ENCODE measurements at places on chromosomes 6 and 20.

GRCh38 chr20:36084897-36085613 is 69.5 kb upstream of the EPB41L1 start:
- DNase-seq, result no peak

GRCh38 chr6:52707963-52708680 is 37.2 kb downstream of the TMEM14A start:
- no peak for DNase-seq

GRCh38 chr6:87088076-87088475 is 6.8 kb downstream of the CGA start:
- DNase-seq, result no peak

DNA sequence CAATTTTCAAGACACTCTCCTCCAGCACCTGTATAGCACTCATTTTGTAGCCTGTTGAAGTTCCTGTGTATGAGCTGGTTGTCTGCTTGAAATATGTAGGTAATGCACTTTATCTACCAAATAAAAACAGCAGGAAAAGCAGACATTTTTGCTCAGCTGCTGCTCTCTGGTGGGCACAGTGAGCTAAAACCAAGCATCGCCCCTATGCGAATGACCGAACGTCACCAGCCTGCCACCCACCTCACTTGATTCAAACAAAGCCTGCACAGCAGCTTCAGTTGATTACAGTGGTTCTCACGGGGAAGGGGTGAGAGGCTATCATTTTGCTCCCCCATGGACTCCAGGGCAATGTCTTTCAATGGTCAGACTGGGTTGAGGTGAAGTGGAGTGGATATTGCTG is 185.7 kb downstream of the SASH1 start:
- DNase-seq, result peak; percentile 39

DNA sequence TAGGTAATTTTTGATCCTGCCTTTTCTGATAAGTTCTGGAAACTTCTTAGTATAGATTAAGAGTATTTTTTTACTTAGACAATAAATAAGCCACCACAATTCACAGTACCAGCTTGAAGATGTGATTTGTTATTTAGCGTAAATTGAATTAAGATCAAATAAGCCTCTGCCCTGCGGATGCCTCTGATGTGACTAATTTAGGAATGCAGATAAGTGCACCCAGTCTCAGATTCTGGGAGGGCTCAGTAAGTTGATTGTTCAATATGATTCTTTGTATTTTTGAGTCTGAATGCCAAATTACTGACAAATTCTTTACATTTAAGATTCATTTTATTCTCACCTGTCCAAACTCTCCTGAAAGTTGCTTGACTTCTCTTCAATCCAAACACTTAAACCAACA is 147.5 kb downstream of the THBS2 start:
- DNase-seq, result no peak

DNA sequence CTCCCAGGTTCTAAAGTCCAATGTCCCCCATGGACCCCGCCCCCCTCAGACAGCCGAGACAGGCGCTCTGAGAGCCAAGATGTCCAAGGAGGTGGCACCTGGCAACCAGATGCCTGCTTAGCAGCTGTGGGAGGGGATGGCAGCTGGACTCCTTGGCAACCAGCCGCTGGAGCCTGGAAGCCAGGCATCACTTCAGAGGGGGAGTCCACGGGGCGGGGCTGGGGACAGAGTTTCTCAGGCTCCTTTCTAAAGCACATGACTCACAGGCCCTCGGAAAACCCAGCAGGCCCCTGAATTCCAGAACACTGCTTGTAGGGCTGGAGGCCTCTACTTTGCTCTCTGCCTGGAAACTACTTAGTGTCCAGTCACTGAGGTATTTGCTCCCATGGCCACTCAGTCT is 51.5 kb downstream of the PREX1 start:
- DNase-seq, result no peak

- DNase-seq, result no peak
Observed at GRCh38 chr6:169208011-169208410, 45.6 kb downstream of the THBS2 start.

- DNase-seq, result no peak
Observed at GRCh38 chr20:48784273-48784641, 43.5 kb downstream of the PREX1 start.

DNA sequence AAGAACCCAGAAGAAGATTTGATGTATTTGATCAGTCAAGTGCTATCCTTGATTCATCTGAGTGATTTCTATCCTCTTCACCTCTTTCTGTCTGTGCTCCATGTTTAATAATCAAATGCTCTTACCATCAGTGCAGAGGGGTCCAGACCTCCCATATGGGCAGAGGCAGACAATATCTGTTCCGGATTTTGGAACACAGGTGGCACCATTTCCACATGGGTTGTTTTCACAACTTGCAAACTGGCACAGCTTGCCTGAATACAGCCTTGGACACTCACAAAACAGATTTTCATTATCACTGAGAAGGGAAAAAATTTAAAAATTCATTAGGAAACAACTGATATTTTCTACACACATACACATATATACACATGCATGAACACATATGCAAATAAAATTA is 228.5 kb downstream of the PHF3 start:
- no peak for DNase-seq

- no peak for DNase-seq
Observed at GRCh38 chr6:133805876-133806275, 83.0 kb upstream of the TCF21 start.

GRCh38 chr20:11153819-11154218 is 480.0 kb upstream of the JAG1 start:
- no peak for DNase-seq

GRCh38 chr6:149335924-149336608 is 18.6 kb downstream of the TAB2 start:
- DNase-seq, result no peak

DNA sequence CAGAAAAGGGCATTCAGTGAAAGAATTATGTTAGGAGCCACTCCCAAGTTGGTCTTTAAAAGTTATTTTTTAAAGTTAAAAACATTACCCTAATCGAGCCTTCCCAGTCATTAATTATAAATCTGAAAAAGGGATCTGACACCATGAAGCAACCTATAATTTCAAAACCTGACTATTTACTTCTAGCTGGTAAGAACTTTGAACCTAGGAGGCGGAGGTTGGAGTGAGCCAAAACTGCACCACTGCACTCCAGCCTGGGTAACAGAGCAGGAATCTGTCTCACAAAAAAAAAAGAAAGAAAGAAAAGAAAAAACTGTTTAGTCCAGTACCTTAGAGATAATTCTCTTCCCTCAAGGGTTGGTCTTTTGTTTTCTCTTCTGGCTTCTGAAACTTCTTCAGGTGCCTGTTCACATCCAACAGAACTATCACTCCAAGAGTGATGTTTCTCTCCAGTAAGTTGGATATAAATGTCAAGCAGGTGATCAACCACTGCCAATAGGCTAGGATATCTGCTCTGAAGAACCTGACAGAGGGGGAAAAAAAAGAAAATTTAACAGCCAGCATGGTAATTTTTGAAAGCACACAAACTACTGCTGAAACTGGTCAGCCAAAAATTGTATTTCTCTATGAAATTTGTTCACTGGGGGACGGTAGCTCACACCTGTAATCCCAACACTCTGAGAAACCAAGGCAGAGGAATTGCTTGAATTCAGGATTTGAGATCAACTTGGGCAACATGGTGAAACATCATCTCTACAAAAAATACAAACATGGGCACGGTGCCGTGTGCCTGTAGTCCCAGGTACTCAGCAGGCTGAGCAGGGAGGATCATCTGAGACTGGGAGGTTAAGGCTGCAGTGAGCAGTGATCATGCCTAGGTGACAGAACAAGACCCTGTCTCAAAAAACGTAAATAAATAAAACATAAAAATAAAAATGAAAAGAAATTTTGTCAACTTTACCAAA is 38.2 kb downstream of the MDN1 start:
- DNase-seq, result no peak

DNA sequence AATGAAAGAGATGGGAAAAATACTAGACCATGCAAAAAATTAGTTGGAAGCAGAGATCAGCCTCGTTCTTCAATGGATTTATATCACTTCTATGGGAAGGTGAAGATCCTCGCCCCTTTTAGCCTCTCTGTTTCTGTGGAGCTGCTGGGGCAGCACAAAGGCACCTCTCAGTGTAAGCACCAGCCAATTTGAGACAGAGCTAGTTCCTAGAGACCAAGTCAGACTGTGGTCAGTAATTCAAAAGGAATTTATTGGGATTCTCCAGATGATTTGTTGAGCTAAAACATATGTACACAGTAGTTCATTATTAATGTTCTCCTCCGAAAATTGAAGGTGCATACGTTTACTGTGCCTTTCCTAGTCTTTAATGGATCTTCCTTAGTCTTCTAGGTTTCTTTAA is 42.4 kb downstream of the SCGN start:
- DNase-seq, result peak; percentile 12

DNA sequence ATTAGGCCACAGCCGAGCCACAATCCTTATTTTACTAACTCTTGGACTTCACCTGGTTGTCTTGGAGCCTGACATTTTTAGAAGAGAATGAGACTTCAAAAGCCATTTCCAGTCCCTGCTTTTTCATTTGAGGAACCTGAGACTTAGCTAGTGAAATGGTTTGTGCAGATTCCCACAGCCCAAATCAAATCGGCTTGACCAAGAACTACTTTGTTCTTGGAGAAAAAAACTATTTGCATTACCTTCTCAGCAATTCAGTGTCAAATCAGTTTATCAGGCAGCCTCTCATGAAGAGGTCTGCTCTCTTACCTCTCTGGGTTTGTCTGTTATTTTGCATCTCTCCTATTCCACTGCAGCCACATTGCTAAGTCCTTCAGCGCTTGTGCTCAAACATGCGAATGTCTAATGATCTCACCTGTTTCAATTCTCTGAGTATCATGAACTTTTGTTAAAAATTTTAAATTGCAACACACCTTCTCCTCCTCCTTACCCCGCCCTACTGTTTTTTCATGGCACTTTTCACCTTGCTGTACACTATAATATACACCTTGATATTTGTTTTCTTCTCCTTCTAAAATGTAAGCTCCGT is 573 bp upstream of the IFNGR1 start:
- no peak for DNase-seq

DNA sequence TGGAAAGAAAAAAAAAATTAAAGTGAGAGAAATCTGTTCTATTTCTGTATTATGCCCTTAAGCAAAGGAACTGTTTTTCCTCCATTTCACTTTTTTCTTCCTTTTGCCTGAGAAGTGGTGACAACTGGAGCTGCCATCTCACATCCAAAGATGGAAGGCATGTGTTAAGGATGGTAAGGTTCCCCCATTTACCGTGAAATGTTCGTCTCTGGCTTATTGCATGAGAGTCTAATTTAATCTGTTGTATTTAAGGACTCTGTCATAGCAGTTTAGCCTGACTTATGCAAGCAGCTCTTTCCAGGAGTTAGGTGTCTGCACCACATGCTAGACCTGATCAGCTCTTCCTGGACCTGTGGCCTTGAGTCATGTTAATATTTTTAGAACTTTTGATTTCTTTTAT is 389.5 kb upstream of the MAP3K7 start:
- DNase-seq, result no peak

- DNase-seq, result no peak
Observed at GRCh38 chr6:11432713-11433450, 104.7 kb upstream of the TMEM170B start.

DNA sequence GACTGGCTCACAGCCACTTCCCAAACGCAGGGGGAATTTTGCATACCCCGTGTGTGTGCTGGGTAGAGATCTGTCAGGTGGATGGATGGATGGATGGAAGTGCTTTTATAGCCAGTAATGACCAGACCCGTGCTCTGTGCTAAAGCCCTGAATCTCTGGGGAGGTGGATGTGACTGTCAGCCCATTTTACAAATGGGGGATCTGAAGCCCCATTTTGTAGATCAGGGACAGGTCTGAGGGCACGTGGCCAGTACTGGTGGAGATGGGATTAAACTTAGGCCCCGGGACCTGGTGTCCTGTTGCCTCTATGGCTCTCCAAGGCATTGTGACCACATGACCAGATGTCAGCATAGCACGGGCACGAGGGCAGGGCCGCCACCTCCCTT is 38.2 kb upstream of the ZBP1 start:
- DNase-seq, result no peak

DNA sequence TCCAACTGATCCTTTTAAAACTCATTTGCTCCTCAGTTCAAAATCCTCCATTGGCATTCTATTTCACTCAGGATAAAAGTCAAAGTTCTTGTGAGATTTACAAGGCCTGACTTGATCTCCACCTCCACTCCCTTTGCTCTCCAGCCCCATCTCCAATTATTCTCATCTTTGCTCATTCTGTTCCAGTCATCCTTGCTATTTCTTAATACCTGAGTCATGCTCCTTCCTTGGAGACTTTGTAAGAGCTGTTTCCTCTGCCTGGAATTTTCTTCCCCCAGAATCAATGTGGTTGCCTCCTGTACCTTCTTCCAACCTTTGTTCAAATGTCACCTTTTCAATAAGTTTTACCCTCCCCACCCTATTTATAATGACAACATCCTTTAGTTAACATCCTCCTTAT is 373.5 kb downstream of the HTR1B start:
- no peak for DNase-seq

DNA sequence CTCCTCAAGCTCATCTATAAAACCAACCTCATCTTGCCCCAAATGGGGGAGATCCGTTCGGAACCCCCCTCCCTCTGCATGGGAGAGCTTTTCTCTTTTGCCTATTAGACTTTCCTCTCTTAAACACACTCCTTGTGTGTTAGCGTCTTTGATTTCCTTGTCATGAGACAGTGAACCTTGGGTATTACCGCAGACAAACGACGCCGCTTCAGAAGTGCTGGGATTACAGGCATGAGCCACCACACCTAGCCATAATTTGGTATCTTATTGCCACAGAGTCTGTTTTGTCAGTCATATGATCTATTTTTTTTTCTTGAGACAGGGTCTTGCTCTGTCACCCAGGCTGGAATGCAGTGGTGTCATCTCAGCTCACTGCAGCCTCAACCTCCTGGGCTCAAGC is 3.6 kb downstream of the SHLD1 start:
- no peak for DNase-seq

GRCh38 chr6:123829302-123829953 is 25.8 kb downstream of the NKAIN2 start:
- DNase-seq, result no peak

DNA sequence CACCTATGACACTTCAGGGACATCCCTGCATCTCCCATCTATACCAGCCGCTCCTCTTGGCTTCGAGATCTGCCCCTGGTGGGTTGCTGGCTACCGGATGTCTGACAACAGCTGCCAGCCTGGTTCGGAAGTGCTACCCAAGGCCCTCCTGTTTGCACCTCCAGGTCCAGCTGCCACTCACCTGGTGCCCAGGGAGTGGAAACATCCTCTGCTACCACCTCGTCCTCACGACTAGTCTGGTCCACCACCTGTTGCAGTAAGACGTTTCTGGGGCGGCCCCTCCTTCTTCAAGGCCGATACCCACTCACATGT is 8.3 kb upstream of the PCMTD2 start:
- DNase-seq, result no peak

GRCh38 chr6:37916675-37917074 is 97.1 kb downstream of the ZFAND3 start:
- DNase-seq, result no peak

- no peak for DNase-seq
Observed at GRCh38 chr6:156544046-156544445, 233.1 kb upstream of the ARID1B start.

GRCh38 chr6:2171728-2172127 is 73.7 kb downstream of the GMDS start:
- DNase-seq, result no peak

Data from SK-MEL-5 (cell line).